Suppressor macrophage treated with lipopolysaccharide for 4 hours (primary cell): ENCODE measurements at places on chromosomes 6 and 20.

DNA sequence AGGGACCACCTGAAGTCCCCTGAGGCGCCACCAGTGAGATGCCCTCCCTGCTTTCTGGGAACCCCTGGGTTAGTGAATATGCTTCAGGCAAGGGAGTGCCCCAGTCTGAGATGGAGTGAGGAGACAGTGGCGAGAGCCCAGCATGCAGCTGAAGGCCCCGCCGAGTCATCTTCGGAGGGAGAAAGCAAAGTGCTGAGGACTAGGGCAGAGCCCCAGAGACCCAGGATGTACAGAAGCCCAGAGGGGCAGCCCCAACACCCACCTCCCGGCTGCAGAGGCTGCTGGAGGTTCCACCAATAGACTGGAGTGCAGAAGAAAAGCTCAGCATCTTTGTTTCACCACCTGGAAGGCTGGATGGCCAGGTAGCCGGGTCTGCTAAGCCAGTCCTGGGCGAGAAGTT lies 14.1 kb downstream of the ANKRD60 start:
- no peak for DNase-seq

- peak; percentile 12 for DNase-seq
Observed at GRCh38 chr20:53792946-53793536, 199.4 kb upstream of the ZNF217 start.

DNA sequence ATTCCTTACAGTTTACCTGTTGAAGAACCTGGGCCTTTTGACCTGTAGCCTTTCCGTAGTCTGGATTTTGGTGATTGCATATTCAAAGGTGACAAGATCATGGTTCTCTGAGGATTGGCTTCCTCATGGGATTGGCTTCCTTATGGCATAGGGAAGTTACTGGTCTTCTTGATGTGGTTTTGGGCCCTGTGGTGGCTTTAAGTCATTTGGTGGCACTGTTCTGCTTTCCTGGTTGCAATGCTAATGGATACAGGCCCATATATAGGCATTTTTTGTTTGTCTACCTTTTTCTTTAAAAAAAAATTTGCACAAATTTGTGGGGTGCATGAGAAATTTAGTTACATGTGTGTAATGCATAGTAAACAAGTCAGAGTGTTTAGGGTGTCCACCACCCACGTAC lies 185.7 kb downstream of the CDKAL1 start:
- no peak for DNase-seq

DNA sequence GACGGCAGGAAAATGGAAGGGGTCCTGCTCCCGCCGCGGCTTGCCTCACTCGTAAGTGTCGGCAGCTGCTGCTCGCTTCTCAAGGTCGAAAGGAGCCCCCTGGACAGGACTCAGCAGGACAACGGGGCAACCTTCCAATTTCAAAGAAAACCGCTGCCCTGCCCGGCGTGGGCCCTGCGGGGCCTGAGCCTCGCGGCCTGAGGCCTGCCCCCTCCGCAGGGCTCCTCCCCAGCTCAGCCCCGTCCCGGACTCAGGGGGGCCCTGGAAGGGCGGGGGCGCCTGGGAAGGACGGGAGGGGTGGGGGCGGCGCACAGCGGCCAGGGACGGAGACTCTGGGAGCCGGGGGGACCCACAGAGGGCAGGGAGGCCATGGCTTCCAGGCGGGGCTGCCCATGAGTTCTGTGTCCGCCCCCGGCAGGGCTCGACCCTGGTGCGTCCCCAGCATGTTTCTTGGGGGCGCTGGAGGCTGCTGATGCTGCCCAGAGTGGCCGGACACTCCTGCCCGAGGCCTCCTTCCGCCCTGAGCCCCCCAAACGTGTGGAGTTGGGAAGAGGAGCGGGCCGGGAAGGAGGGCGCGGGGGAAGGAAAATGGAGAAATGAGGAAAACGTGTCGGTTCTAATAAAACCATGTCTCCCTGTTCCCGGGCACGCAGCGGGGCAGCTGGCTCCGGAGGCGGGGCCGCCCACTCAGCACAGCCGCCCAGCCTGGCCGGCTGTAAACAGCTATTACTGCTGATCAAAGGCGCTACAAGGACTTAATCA lies 114.6 kb downstream of the DLL1 start:
- no peak for DNase-seq
